Activated CD8-positive, alpha-beta memory T cell treated with anti-CD3 and anti-CD28 coated beads for 24 hours (primary cell): ENCODE measurements at places on chromosomes 4 and X.

GRCh38 chr4:124997991-124998390 lies 285.5 kb upstream of the ANKRD50 start:
- DNase-seq = no peak

- no peak for DNase-seq
Observed at GRCh38 chr4:46388857-46389256, 1.1 kb downstream of the GABRA2 start.

GRCh38 chr4:124288706-124289486 lies 423.6 kb downstream of the ANKRD50 start:
- no peak for DNase-seq

- no peak for DNase-seq
Observed at GRCh38 chr4:47391256-47391655, 72.2 kb downstream of the COMMD8 start.

- DNase-seq = no peak
Observed at GRCh38 chrX:20352504-20352903, 85.8 kb upstream of the RPS6KA3 start.

- DNase-seq = no peak
Observed at GRCh38 chr4:74931376-74931775, 1.5 kb upstream of the PARM1 start.

DNA sequence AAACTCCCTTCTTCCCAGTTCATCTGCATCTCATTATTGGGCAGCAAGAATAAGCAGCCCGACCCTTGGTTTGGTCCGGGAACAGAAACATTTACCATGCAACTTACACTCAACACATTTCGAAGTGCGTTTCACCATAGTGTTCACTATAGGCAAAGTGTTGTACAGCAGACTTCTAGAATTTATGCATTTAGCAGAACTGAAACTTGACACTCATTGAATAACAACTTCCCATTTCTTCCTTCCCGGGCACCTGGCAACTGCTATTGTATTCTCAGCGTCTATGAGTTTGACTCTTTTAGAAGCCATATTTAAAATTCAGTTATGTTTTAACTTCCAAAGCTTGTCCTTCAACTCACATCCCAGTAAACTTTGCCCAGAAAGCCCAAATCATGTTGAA lies 840.6 kb downstream of the NLGN4X start:
- DNase-seq = no peak
